K562 (cell line): ENCODE measurements at places on chromosomes 5 and 9. TPM values are rescaled to one million over a fixed set of nuclear protein-coding genes. Genes with fewer than 3 reads are reported as not detected.

Gene KIAA1191
- total RNA-seq = 46.6 and 47.4 TPM in 2 replicates

Gene PIP5K1B
- 9.6 and 10.4 TPM in 2 replicates for total RNA-seq

Gene FSD1L
- total RNA-seq = 2.2 and 2.5 TPM in 2 replicates

Gene OR1K1
- not detected in 2 replicates for total RNA-seq

Gene TAF11L11
- total RNA-seq = not detected in 2 replicates

Gene CDHR2
- total RNA-seq = 0.36 and 0.62 TPM in 2 replicates

Gene WDR38
- total RNA-seq = not detected in 2 replicates

Gene RNF208
- 6.6 and 6.9 TPM in 2 replicates for total RNA-seq

Gene SLC34A3
- not detected in 2 replicates for total RNA-seq

Gene BARHL1
- total RNA-seq = not detected in 2 replicates

Gene F12
- total RNA-seq = 18.3 and 22.6 TPM in 2 replicates

Gene PDZD2
- total RNA-seq = 0.02 and 0.13 TPM in 2 replicates

Gene PALM2AKAP2
- total RNA-seq = not detected in 2 replicates

Gene SPAAR
- total RNA-seq = not detected in 2 replicates

Gene SPINK6
- not detected in 2 replicates for total RNA-seq

Gene ELAVL2
- not detected in 2 replicates for total RNA-seq

Gene BRIX1
- total RNA-seq = 115 and 119 TPM in 2 replicates

Gene INSYN2B
- total RNA-seq = not detected in 2 replicates

Gene CDH9
- not detected in 2 replicates for total RNA-seq

Gene INPP5E
- total RNA-seq = 16.3 and 17.4 TPM in 2 replicates

Gene DHX29
- total RNA-seq = 25.2 and 26.9 TPM in 2 replicates

Gene PFN3
- not detected in 2 replicates for total RNA-seq

Gene GGTA1
- not detected in 2 replicates for total RNA-seq

Gene HSD17B3
- total RNA-seq = not detected in 2 replicates

Gene NDOR1
- 32.6 and 36.9 TPM in 2 replicates for total RNA-seq

Gene SLCO4C1
- 0.11 and 0.16 TPM in 2 replicates for total RNA-seq

Gene PCDHGB5
- total RNA-seq = 0.18 and 0.29 TPM in 2 replicates

Gene LCN15
- not detected in 2 replicates for total RNA-seq

Gene MROH2B
- not detected in 2 replicates for total RNA-seq

Gene SIT1
- total RNA-seq = 0.16 TPM in 1 of 2 replicates, not detected in the other

Gene COL23A1
- 0.09 TPM in 1 of 2 replicates, not detected in the other for total RNA-seq

Gene INSL4
- not detected in 2 replicates for total RNA-seq
